ENCODE measurements at places on chromosomes 1 and 21. TPM values are rescaled to one million over a fixed set of nuclear protein-coding genes. Genes with fewer than 3 reads are reported as not detected.

The ACTN2 gene
- 0.91 TPM for total RNA-seq

The FCRLA gene
- not detected for total RNA-seq

The ANGPTL7 gene
- total RNA-seq, result 0.20 TPM

The DTL gene
- total RNA-seq, result 82.4 TPM

The SEMA6C gene
- total RNA-seq, result 30.7 TPM

The ZSWIM5 gene
- total RNA-seq, result 13.1 TPM

The AADACL3 gene
- total RNA-seq, result not detected

The OR2T29 gene
- total RNA-seq, result not detected

The ADGRL2 gene
- total RNA-seq, result 168 TPM

The HOOK1 gene
- 2.1 TPM for total RNA-seq

The KLHL17 gene
- 43.9 TPM for total RNA-seq

The TTC34 gene
- 2.4 TPM for total RNA-seq

The VWA5B1 gene
- 0.30 TPM for total RNA-seq

The HCN3 gene
- total RNA-seq, result 22.4 TPM

- H3K4me1 ChIP-seq, result peaks cover 4% of the 10 kb centered on the region
- no peak overlapping the region for H3K4me3 ChIP-seq
- H3K36me3 ChIP-seq, result no peaks in the 10 kb centered on the region
- no peak for DNase-seq
Observed at GRCh38 chr1:201181726-201182125, 8.9 kb upstream of the IGFN1 start.

DNA sequence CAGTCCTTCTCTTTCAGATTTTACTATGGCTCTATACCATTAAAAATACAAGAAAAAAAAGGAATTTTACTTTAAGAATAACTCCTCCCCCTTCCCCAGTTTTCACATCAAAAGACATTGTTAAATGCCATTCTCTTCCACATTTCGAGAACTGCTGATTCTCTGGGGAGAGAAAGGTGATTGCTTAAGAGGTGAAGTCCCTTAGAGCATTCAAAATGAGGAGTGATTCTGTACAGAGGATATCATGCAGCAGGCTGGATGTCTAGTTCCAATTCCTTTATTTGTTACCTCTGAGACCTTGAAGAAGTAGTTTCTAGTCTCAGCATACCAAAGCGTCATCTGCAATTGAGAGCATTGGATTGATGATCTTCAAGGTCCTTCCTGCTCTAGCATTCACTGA, 46.9 kb downstream of the FMO3 start:
- no peaks in the 10 kb centered on the region for H3K36me3 ChIP-seq
- no peak overlapping the region for H3K4me3 ChIP-seq
- H3K4me1 ChIP-seq, result peaks cover 14% of the 10 kb centered on the region

DNA sequence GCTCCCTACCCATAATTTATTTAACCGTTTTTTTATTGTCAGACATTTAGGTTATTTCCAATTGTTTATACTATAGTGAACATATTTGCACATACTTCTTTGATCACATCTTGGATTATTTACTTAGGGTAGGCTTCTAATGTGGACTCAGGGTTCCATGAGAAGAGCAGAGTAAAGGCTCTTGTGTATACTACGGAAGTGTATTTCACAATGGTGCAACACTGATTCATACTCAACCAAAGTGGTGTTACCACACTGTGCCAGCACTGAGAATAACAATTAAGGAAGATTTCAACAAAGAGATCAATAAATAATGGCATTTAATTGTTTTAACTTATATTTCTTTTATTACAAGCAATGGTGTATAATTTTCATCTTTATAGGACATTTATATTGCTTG, 251.2 kb downstream of the ZNF326 start:
- no peaks in the 10 kb centered on the region for H3K4me1 ChIP-seq
- DNase-seq, result no peak
- H3K36me3 ChIP-seq, result peaks cover 6% of the 10 kb centered on the region
- H3K27ac ChIP-seq, result no peak overlapping the region

- peak overlapping the region; percentile 15 for H3K27ac ChIP-seq
- H3K27me3 ChIP-seq, result no peaks in the 10 kb centered on the region
- peaks cover 12% of the 10 kb centered on the region for H3K4me1 ChIP-seq
- H3K36me3 ChIP-seq, result no peaks in the 10 kb centered on the region
Observed at GRCh38 chr1:181783208-181783607, 278.3 kb downstream of the ZNF648 start.

DNA sequence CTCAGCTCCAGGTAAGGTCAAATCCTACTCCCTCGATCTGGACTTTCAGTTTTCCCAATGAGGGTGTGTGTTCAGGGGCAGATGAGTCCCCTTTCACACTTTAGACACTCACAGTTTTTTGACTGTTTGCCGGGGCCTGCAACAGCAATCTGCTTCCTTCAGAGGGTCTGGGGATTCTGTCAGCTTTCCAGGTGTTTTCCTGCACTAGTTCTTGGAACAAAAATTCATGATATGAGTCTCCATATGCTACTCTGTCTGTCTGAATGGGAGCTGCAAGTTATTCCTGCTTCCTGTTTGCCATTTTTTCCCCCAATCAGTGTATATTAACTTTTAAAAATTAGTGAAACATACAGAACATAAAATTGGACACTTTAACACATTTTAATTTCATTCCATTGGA, 24.3 kb downstream of the CYP4B1 start:
- no peak overlapping the region for H3K4me3 ChIP-seq
- no peaks in the 10 kb centered on the region for H3K4me1 ChIP-seq
- peaks cover 31% of the 10 kb centered on the region for H3K27me3 ChIP-seq
- no peak for DNase-seq

DNA sequence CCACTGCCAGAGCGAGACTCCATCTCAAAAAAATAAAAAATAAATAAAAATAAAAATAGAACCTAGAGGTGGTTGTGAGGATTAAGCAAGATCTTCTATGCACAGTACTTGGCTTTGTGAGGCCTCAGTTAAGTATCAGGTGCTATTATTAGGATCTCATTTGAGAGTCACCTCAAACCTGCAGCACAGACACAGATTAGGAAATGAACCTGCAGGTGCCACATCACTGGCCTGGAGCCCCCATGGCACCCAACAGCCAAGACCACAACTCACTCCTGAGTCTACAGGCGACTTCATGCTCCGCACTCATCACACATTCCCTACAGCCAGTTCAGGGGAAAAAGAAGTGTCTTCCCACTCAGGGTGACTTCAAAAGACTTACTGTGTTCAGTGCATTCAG, 176.8 kb downstream of the SLC45A1 start:
- H3K4me3 ChIP-seq, result no peak overlapping the region
- H3K27me3 ChIP-seq, result no peaks in the 10 kb centered on the region
- peaks cover 23% of the 10 kb centered on the region for H3K36me3 ChIP-seq
- no peak for DNase-seq
- H3K27ac ChIP-seq, result peak overlapping the region; percentile 12

DNA sequence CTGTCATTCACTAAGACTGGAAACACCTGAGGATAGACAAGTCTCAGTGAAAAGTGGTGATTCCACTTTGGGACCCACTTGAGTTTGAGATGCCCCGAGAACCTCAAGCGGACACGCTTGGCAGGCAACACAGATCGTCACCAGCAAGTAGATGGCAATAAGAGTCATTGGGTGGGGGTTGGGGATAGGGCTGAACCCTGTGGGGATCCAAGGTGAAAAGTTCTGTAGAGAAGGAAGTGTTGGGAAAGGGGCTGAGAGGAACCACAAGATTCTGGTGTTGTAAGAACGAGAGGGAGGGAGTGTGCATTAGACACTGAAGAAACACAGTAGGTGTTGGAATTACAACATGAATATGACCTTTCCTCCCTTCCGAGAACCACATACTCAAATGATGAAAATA, 45.4 kb upstream of the TDRD10 start:
- H3K27ac ChIP-seq, result no peak overlapping the region
- H3K36me3 ChIP-seq, result no peaks in the 10 kb centered on the region
- no peak overlapping the region for H3K4me3 ChIP-seq
- H3K27me3 ChIP-seq, result peaks cover 3% of the 10 kb centered on the region

- DNase-seq, result no peak
- peaks cover 15% of the 10 kb centered on the region for H3K4me1 ChIP-seq
- no peaks in the 10 kb centered on the region for H3K27me3 ChIP-seq
- H3K4me3 ChIP-seq, result no peak overlapping the region
Observed at GRCh38 chr1:2070016-2070415, 19.8 kb downstream of the PRKCZ start.

GRCh38 chr1:64864018-64864940, 102.1 kb downstream of the JAK1 start:
- H3K4me1 ChIP-seq, result peaks cover 16% of the 10 kb centered on the region
- H3K4me3 ChIP-seq, result no peak overlapping the region
- no peaks in the 10 kb centered on the region for H3K27me3 ChIP-seq
- peaks cover 17% of the 10 kb centered on the region for H3K36me3 ChIP-seq

GRCh38 chr1:18109756-18110597, 2.4 kb downstream of the IGSF21 start:
- DNase-seq, result no peak
- peaks cover 8% of the 10 kb centered on the region for H3K4me1 ChIP-seq
- no peaks in the 10 kb centered on the region for H3K36me3 ChIP-seq
- no peak overlapping the region for H3K27ac ChIP-seq
- H3K27me3 ChIP-seq, result peaks cover 97% of the 10 kb centered on the region

- no peaks in the 10 kb centered on the region for H3K27me3 ChIP-seq
- peaks cover 2% of the 10 kb centered on the region for H3K36me3 ChIP-seq
- DNase-seq, result no peak
- H3K4me3 ChIP-seq, result no peak overlapping the region
- no peaks in the 10 kb centered on the region for H3K4me1 ChIP-seq
Observed at GRCh38 chr1:107919953-107920352, 45.0 kb downstream of the VAV3 start.

DNA sequence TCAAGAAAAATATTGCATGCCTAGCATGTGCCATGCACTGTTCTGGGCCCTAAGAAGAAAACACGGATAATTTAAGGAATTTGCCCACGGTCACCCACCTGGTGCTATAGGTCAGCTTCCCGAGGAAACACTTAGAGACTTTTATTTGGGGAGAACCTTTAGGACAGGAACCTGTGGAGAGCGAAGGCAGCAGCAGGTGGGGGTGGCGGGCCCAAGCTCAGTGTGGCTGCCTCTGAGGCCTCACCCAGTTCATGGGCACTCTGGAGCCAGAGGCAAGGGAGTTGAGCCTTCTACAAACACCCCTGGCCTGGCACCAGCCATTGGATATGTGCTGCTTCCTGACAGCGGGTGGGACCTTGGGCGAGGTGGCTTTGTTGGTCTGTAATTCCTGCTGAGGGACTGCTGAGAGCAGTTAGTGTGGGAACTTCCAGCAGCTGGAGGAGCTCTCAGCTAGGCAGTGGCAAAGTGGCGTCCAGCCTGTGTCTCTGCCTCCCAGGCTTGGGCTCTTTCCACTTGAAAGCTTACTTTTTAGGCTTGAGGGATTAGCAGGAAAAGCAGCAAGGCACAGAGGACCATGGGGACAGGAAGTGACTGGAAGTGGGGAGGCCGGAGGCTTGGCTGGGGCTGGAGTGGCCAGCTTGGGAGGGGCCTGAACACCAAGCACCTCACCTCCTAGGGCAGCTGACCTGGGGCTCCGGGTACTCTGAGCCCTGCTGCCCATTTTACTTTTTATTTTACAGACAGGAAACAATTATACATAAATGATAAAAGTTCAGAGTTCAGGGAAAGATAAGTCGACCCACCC, 19.1 kb downstream of the MRPL37 start:
- H3K4me3 ChIP-seq, result no peak overlapping the region
- H3K27me3 ChIP-seq, result peaks cover 2% of the 10 kb centered on the region
- no peak overlapping the region for H3K27ac ChIP-seq

GRCh38 chr1:212629450-212630157, 21.0 kb downstream of the ATF3 start:
- DNase-seq, result no peak
- no peak overlapping the region for H3K27ac ChIP-seq
- H3K36me3 ChIP-seq, result no peaks in the 10 kb centered on the region
- no peak overlapping the region for H3K4me3 ChIP-seq
- H3K4me1 ChIP-seq, result no peaks in the 10 kb centered on the region

GRCh38 chr1:152451254-152451653, 37.2 kb upstream of the CRNN start:
- H3K27me3 ChIP-seq, result no peaks in the 10 kb centered on the region
- DNase-seq, result no peak
- no peak overlapping the region for H3K27ac ChIP-seq
- no peak overlapping the region for H3K4me3 ChIP-seq
- H3K36me3 ChIP-seq, result peaks cover 3% of the 10 kb centered on the region
- no peaks in the 10 kb centered on the region for H3K4me1 ChIP-seq

DNA sequence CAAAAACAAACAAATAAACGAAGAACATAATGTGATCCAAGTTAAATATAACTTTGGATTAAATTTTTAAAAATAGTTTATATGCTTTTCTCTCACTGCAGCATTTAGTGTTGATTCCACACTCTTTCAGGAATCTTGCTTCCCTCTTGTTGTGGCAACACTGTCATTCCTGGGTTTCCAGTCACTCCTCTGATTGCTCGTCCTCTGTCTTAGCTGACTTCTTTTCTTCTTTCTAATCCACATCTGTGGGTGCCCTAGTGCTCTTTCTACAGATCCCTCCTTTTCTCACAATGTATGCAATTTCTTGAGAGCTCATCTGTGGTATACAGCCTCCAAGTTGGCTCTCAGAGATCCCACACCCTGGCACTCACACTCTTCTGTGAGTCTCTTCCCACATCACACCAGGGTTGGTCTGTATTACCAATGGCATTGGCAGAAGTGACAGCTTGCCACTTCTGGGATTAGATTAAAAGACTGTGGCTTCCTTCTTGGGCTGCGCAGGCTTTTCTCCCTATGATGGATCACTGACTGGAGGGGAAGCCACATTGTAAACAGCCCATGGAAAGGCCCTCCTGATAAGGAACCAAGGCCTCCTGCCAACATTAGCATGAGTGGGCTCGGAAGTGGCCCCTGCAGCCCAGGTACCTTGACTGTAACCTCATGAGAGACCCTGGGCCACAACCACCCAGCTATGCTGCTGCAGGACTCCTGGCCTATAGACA, 11.5 kb upstream of the MYOC start:
- H3K4me1 ChIP-seq, result no peaks in the 10 kb centered on the region
- no peak for DNase-seq
- H3K4me3 ChIP-seq, result no peak overlapping the region
- no peaks in the 10 kb centered on the region for H3K27me3 ChIP-seq
- no peaks in the 10 kb centered on the region for H3K36me3 ChIP-seq

- no peak overlapping the region for H3K27ac ChIP-seq
- H3K27me3 ChIP-seq, result no peaks in the 10 kb centered on the region
- H3K4me1 ChIP-seq, result peaks cover 22% of the 10 kb centered on the region
- no peak for DNase-seq
Observed at GRCh38 chr1:25990702-25991395, 7.0 kb downstream of the PAFAH2 start.

DNA sequence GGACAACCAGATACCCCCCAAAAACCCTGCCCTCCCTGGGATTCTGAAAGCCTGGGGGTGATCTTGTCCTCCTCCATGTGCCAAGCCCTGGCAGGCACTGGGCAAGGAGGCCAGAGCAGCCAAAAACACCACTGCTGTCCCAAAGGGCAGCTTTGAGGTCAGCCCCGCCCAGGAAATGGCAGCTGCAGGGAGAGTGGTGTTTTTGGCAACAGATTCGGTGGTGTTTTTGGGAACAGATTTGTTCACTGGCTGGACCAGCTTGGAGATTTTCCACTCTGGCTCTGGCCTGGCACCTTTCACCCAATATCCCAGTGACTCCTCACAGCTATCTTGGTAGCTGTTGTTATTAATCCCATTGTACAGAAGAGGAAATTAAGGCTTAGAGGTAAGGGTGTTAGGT, 34.7 kb downstream of the LRP8 start:
- no peak overlapping the region for H3K27ac ChIP-seq
- H3K4me1 ChIP-seq, result peaks cover 69% of the 10 kb centered on the region
- no peak for DNase-seq
- peaks cover 8% of the 10 kb centered on the region for H3K27me3 ChIP-seq
- H3K36me3 ChIP-seq, result peaks cover 5% of the 10 kb centered on the region
